ENCODE measurements at places on chromosomes 13 and 19. TPM values are rescaled to one million over a fixed set of nuclear protein-coding genes. Genes with fewer than 3 reads are reported as not detected.
A peak's percentile ranks its signal among the peaks of the same experiment; 100 is the strongest.

IL4I1 gene
- 3.0 TPM for total RNA-seq

ADAMTS10 gene
- total RNA-seq, result 85.8 TPM

PABPC3 gene
- total RNA-seq, result not detected

TEKTIP1 gene
- total RNA-seq, result not detected

CEACAM1 gene
- not detected for total RNA-seq

NLRP11 gene
- not detected for total RNA-seq

TNFSF13B gene
- 2.1 TPM for total RNA-seq

OCEL1 gene
- 6.1 TPM for total RNA-seq

ZNF486 gene
- 2.7 TPM for total RNA-seq

DNA sequence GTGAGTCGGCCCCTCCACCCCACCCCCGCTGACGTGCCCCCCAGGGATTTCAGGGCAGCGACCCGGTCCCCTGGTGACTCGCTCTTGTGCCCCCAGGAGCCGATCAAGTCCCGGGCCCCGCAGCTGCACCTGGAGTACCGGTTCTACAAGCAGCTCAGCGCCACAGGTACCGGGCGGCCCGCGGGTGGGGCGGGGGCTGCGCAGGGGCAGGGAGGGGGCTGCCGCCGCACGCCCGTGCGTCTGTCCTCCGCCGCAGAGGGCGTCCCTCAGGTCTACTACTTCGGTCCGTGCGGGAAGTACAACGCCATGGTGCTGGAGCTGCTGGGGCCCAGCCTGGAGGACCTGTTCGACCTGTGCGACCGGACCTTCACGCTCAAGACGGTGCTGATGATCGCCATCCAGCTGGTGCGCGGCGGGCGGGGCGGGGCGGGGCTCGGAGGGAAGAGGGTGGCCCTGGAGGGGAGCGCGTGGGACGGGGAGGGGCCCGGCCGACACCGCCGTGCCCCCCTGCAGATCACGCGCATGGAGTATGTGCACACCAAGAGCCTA lies 37.1 kb downstream of the BTBD2 start:
- no peak for DNase-seq
- no peaks in the 10 kb centered on the region for H3K4me1 ChIP-seq
- H3K4me3 ChIP-seq, result no peak overlapping the region
- no peaks in the 10 kb centered on the region for H3K27me3 ChIP-seq

GRCh38 chr19:35430409-35431144 lies 17.5 kb upstream of the FFAR2 start:
- H3K36me3 ChIP-seq, result no peaks in the 10 kb centered on the region
- H3K4me3 ChIP-seq, result no peak overlapping the region
- H3K27ac ChIP-seq, result no peak overlapping the region
- peaks cover 12% of the 10 kb centered on the region for H3K4me1 ChIP-seq

DNA sequence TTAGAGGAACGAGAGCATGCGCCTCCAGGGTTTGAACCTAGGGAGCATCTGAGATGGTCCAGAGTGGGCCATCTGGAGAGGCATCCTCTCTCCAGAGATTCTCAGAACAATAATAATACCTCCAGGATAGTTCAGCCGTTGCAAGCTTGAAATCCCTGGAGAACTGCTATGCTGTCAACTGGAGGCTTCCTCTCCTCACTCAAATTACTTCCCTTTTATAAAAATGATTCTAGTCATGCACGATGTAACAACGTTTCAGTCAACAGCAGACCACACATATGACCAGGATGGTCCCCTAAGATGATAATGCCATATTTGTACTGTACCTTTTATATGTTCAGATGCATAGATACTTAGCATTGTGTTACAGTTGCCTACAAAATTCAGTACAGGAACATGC lies 108.7 kb downstream of the SHISA2 start:
- H3K27me3 ChIP-seq, result no peaks in the 10 kb centered on the region
- H3K27ac ChIP-seq, result no peak overlapping the region
- no peak overlapping the region for H3K4me3 ChIP-seq
- H3K4me1 ChIP-seq, result no peaks in the 10 kb centered on the region
- H3K36me3 ChIP-seq, result no peaks in the 10 kb centered on the region

- no peaks in the 10 kb centered on the region for H3K36me3 ChIP-seq
- no peak for DNase-seq
- H3K4me1 ChIP-seq, result peaks cover 27% of the 10 kb centered on the region
- no peak overlapping the region for H3K27ac ChIP-seq
These were observed 1.8 kb upstream of the DIAPH3 start for GRCh38 chr13:60165391-60166099.

DNA sequence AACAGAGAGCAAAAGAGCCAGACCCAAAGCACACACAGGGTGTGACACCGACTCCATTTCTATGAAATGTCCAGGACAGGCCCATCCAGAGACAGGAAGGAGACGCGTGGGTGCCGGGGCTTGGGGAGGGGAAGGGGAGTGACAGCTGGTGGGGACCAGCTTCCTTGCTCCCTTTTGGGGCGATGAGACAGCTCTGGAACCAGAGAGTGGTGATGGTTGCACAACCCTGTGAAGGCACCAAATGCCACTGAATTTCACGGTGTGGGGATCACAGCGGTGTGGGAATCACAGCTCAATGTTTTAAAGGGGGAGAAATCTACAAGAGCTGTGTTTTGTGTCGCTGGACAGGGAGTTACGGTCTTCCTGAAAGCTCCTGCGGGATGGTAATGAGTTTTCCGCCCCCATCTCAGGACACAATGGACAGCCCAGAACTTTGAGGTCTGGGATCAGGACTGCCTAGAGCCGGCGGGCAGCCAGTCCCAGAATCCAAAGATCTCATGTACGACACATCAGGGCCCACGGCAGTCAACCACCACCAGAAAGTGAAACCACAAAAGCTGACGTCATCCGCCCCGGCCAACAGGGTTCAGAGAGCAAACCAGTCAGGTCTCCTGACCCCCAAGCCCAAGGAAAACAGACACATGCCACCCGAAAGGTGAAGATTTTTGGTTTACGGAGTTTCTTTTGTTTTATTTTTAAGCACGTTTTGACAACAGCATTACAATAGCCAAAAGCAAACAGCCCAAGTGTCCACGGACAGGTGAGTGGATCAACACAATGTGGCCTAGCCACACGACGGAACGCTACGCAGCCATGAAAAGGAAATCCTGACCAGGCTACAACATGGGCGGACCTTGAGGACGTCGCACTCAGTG lies 7.3 kb downstream of the SGTA start:
- H3K36me3 ChIP-seq, result peaks cover 22% of the 10 kb centered on the region
- H3K27ac ChIP-seq, result peak overlapping the region; percentile 92
- peaks cover 43% of the 10 kb centered on the region for H3K4me1 ChIP-seq
- peak; percentile 53 for DNase-seq
- H3K27me3 ChIP-seq, result no peaks in the 10 kb centered on the region

DNA sequence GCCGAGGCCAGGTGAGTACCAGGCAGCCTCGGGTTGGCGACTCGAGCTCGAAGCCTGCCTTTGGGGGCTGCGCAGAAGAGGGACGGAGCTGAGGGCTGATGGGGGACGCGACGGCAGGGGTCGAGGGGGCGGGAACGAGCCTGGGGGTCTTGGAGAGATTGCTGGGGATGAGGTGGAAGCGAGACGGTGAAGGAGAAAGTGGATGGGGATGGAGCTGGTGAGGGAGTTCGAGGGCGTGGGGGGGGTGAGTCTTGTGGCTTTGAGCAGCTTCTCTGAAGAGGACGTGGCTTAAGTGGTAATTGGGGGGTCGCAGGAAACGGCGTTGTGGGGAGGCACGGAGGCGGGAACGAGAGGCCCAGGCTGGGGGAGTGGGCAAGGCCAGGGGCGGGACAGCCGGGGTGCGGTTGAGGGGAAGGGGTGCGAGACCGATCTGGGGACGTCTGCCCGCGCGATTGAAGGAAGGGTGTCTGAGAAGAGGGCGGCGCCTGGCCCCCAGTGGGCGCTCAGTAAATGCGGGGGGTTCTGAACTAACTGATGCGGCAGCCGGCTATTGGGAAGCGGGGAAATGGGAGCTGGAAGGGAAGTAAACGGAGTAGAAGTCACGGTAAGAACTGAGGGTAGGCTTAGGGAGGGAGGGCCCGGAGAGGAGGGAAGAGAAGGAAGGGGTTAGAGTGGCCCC lies 426 bp downstream of the MYO9B start:
- no peaks in the 10 kb centered on the region for H3K27me3 ChIP-seq
- no peaks in the 10 kb centered on the region for H3K36me3 ChIP-seq

GRCh38 chr13:46881621-46882020 lies 15.2 kb downstream of the HTR2A start:
- no peaks in the 10 kb centered on the region for H3K36me3 ChIP-seq
- H3K4me3 ChIP-seq, result no peak overlapping the region
- no peak overlapping the region for H3K27ac ChIP-seq
- DNase-seq, result no peak
- no peaks in the 10 kb centered on the region for H3K4me1 ChIP-seq

GRCh38 chr13:22311734-22312404 lies 641.0 kb downstream of the FGF9 start:
- H3K36me3 ChIP-seq, result no peaks in the 10 kb centered on the region
- no peak overlapping the region for H3K4me3 ChIP-seq
- H3K27ac ChIP-seq, result peak overlapping the region; percentile 40
- peaks cover 5% of the 10 kb centered on the region for H3K4me1 ChIP-seq
- no peaks in the 10 kb centered on the region for H3K27me3 ChIP-seq
- peak; percentile 12 for DNase-seq

- DNase-seq, result no peak
- no peak overlapping the region for H3K4me3 ChIP-seq
- no peaks in the 10 kb centered on the region for H3K4me1 ChIP-seq
- peaks cover 28% of the 10 kb centered on the region for H3K36me3 ChIP-seq
- no peak overlapping the region for H3K27ac ChIP-seq
These were observed 4.3 kb downstream of the N4BP2L1 start for GRCh38 chr13:32423592-32423991.

GRCh38 chr13:77720988-77721387 lies 23.5 kb downstream of the SLAIN1 start:
- DNase-seq, result no peak
- no peaks in the 10 kb centered on the region for H3K4me1 ChIP-seq
- no peaks in the 10 kb centered on the region for H3K27me3 ChIP-seq
- H3K4me3 ChIP-seq, result no peak overlapping the region

DNA sequence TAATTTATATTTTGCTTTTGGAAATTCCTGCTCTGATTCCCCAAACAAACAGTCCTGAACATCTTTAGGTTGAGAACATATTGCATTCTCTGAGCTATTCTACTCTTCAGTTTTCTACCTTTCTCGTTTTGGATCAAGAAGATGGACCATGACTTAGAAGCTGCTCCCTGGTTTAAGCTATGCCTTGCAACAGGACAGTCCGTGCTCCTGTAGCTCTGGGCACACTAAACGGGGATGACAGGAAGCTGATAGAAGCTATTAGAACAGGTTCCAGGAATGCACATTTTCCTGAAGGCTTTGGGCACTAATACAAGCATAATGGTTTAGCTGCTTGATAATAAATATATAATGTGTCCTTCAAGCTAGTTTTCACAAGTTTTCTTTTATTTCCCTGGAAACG lies 385.2 kb downstream of the HS6ST3 start:
- H3K4me3 ChIP-seq, result no peak overlapping the region
- no peaks in the 10 kb centered on the region for H3K27me3 ChIP-seq
- H3K4me1 ChIP-seq, result no peaks in the 10 kb centered on the region
- H3K36me3 ChIP-seq, result no peaks in the 10 kb centered on the region
- no peak for DNase-seq
- no peak overlapping the region for H3K27ac ChIP-seq

- no peaks in the 10 kb centered on the region for H3K36me3 ChIP-seq
- no peaks in the 10 kb centered on the region for H3K4me1 ChIP-seq
These were observed 41.9 kb downstream of the EPSTI1 start for GRCh38 chr13:42950181-42950580.
